ENCODE measurements at places on chromosomes 11 and 22.

- no peak for DNase-seq
These were observed 167.1 kb upstream of the TTC12 start for GRCh38 chr11:113147249-113147648.

DNA sequence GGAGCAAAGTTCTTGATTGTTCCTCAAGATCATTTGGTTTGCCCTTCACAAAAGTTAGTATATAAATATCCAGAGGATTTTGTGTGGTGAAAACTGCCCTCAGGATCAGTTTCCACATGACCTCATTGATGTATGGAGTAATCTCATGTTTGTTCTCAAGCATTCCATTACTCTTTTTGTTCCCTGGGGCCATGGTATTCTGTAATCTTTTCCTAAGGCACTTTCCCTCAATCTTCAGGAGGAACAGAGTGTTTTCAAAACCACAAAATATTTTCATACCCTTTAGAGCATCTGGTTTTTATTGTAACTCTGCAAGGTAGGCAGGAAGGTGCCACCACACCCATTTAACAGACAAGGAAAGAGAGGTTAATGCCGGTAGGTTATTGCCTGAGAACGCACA lies 99.6 kb downstream of the FAM181B start:
- DNase-seq, result no peak

DNA sequence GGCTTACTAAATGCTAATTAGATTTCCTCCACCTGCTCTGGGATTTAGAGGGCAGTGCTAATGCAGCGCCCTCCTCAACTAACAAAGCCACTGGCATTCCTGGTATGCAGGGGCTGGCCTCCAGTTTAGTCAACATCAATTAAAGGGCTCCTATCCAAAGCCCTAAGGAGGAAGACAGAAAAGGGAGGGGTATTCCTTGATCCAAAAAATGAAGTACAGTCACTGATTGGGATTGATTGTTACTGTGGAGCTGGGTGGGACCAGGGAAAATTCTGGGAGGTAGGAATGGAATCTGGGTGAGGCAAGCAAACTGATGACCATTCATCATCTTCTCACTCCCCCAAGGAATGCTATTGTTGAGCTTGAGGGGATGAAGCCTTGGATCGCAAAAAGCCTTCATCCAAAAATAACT lies 52.2 kb downstream of the GAB2 start:
- DNase-seq, result no peak

- DNase-seq, result peak; percentile 6
These were observed 7.5 kb upstream of the STK33 start for GRCh38 chr11:8601376-8602133.

- peak; percentile 42 for DNase-seq
These were observed 56.4 kb upstream of the PITPNB start for GRCh38 chr22:27975381-27976013.

- no peak for DNase-seq
These were observed 31.8 kb downstream of the ARHGAP1 start for GRCh38 chr11:46668480-46669085.

GRCh38 chr11:106986261-106986660 lies 32.0 kb downstream of the GUCY1A2 start:
- DNase-seq, result no peak

DNA sequence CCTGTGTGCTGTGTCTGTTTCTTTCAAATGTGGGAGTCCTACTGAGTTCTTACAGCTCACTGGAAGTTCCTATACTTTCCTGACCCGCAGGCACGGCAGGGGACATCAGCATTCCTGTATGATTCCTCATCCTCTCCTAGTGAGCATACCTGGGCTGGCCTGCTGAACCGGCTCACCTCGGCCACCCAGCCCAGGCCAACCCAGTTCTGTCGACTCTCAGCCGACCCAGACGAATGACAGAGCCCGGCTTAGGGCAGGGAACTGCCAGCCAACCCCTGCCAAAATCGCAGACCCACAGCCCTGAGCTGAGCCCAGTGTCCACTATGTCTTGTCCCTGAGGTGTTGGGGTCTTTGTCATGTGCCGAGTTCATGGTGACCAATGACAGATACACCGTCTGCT lies 339.7 kb downstream of the BRD1 start:
- no peak for DNase-seq

All from inflammatory macrophage treated with lipopolysaccharide for 4 hours (primary cell).